GM18507 (cell line): ENCODE measurements at places on chromosomes 3 and 15.

DNA sequence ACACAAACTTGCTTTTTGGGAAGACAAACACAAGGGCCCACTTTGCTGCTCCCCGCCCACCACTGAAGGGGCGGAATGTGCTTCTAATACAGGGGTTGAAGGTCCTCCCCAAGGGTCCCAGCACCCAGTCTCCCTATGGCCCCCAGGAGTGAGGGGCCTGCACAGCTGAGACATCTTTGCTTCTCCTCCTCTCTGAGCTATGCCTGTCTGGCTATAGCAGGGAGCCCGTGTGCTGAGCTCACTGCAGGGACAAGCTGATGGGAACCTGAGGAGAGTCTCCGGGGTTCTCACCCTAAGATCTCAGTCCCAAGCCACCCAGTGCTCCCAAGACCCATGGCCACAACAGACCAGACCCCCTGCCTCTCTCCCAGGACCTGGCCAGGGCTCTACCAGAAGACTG lies 61.1 kb upstream of the ACAN start:
- DNase-seq: no peak

GRCh38 chr3:45524565-45524964 lies 70.0 kb upstream of the LIMD1 start:
- no peak for DNase-seq

DNA sequence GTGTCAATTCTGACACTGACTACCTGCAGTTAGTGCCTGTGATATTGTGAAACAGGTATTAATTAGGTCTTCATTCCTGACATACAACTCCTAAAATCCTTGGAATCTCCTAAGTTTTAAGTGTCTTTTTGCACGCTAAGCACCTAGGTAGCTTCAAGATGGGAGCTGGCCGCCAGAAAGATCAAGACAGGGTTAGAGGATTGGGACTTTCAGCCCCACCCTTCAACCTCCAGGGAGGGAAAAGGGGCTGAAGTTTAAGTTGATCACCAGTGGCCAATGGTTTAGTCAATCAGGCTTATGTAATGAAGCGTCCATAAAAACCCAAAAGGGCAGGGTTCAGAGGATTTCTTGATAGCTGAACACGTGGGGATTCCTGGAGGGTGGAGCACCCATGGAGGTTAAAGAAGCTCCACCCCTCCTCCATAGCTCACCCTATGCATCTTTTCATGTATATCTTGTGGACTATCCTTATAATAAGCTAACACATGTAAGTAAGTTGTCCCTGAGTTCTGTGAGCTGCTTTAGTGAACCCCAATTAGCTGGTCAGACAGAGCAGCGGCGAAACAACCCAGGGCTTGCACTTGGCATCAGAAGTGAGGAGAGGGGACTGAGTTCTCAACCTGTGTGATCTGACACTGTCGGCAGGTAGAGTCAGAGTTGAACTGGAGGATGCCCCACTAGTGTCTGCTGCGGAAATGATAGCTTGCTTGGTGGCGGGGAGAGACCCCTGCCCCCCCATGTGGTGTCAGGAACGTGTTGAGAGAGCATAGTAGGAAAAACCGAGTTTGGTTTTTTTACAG lies 12.8 kb upstream of the SRP14 start:
- DNase-seq: no peak

DNA sequence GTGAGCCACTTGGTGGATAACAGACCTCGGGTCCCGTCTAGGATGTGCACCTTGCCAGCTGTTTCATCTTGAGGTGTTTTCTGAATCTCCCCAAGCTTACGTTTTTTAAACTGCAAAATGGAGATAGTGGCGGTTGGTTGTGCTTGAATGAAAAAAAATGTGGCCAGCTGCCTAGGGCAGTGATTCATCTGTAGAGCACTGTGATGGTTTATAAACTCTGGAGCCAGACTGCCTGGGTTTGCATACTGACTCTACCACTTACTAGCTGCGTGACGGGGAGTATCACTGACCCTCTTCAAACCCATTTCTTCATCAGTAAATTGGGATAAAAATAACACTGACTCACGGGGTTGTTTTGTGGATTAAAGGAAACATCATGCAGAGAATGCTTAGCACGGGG lies 159.1 kb downstream of the CHL1 start:
- DNase-seq: no peak

DNA sequence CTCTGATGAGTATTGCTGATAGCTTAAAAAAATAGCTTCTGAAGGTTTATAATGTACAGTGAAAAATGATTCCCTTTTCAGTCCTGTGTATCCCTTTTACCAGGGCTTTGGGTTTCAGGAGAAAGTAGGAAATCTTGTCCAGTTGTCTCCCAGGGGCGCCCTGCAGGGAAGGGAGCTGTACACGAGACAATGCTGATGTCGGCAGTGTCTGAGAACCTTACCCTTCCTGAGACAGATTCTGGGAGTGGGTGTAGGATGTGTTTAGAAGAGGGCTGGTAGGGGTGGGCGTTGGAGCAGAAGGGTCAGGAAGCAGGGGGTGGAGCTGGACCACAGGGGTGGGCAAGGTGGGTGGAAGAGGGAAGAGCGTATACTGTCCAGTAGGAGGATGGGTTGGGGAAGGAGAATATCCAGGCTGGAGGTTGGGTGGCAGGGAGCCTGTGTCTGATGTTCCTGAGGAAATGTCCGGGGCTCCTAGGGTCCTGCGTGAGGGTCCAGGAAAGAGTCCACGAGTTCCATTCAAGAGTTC lies 5.6 kb downstream of the THPO start:
- DNase-seq: no peak

GRCh38 chr3:86890741-86891396 lies 100.1 kb downstream of the VGLL3 start:
- no peak for DNase-seq

DNA sequence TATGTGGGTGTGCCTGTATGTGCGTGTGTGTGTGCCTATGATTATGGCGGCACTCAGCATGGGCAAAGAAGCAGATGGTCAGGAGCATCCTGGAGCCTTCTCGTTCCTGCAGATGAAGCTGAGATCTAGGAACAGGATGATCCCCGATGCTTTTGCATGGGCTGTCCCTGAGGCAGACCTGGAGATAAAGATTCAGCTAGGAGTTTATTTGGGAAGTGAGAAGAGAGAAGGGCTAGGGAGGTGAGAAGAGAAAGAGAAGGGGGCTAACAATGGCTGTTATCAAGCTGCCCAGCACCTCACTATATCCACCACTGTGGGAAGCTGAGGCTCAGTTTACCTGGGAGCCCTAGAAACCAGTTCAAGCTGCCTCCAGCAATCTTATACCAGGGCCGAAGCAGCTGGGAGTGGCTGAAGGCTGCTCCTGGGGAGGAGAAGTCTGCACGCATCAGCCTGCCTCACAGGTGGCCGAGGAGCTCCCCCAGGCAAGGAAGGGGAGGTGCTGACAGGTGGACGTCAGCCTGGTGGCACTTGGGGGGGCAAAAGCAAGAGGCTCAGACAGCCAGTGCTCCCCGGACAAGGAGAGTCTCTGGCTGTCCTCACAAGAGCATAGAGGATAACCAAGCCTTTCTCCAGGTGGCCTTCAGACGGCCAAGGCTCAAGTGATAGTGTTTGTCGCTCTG lies 94.0 kb upstream of the IQSEC1 start:
- DNase-seq: no peak

DNA sequence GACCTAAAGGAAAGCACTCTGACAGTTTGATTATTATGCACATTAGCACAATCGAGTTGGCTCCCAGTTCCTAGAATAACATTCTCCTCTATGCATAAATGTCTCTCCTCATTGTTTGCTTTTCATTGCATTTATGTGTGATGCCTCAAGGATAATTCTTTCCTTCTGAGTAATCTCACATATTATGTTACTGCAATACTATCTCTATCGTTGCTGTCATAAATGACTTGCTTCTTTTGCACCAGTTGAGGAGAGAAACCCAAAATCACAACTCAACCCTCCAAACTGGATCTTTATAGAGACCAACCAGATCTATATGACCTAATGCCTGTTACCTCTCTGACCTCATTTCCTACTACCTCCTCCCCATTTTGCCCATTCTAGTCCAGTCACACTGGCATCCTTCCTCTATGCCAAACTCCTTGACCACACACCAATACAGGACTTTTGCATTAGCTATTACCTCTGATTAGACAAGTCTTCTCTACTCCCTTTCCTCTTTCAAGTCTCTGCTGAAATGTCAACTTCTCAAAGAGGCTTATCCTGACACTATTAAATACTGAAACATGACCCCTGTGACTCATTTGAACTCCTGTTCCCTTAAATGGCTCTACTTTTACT lies 1026.0 kb downstream of the TUSC7 start:
- no peak for DNase-seq

DNA sequence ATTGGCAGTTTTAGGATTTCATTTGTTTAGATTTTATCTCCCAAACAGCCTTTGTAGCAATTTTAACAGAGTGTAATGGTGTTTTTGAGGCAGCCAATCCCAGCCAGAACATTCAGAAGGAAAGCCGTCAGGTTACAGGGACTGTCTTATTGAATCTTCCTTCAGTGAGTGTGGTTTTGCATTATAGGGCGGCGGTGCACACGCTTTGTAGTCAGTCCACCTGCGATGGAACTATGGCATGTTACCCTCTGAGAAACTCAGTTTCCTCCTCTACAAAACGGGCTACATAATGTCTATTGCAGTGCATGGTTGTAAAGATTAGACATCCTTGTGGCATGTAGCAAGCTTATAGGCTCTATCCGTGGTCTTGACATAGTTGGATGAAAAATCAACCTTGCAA lies 1.0 kb downstream of the LRRC28 start:
- DNase-seq: no peak

DNA sequence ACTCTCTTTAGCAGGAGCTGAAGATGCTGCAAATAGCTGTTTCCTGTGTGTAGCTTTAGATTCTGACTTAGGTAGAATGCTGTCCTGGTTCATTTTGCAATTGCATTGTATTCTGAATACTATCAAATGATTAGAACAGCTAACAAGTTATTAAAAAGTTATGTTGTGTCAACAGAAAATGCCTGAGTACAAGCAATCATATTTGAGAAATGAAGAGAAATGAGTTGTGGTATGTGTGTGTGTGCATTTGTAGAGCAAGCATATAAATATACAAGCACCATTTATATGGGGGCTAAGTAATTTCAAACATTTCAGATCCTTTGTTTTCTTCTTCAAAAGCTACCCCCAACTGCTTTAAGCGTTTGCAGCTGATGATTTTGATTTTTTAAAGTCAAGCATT lies 7.8 kb downstream of the ZIC1 start:
- no peak for DNase-seq

DNA sequence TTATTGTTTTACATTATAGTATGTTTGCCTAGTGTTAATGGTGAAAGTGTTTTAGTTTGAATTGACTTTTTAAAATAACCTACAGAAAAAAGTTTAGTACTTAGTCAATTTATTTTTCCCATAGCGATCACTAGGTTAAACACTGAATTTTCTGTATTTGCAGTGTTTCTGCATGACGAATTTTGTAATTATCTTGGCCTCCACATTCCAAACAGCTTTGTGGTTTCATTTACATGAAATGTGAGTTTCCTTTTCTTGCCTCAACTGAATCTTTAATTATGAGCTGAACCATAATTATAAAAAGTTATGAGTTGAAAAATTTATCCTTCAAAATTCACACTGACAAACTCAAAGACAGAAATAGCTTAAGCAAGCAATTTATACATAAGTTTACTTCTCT lies 235.5 kb downstream of the CTNNB1 start:
- DNase-seq: no peak

- no peak for DNase-seq
Observed at GRCh38 chr3:65094723-65095122, 406.9 kb upstream of the ADAMTS9 start.

DNA sequence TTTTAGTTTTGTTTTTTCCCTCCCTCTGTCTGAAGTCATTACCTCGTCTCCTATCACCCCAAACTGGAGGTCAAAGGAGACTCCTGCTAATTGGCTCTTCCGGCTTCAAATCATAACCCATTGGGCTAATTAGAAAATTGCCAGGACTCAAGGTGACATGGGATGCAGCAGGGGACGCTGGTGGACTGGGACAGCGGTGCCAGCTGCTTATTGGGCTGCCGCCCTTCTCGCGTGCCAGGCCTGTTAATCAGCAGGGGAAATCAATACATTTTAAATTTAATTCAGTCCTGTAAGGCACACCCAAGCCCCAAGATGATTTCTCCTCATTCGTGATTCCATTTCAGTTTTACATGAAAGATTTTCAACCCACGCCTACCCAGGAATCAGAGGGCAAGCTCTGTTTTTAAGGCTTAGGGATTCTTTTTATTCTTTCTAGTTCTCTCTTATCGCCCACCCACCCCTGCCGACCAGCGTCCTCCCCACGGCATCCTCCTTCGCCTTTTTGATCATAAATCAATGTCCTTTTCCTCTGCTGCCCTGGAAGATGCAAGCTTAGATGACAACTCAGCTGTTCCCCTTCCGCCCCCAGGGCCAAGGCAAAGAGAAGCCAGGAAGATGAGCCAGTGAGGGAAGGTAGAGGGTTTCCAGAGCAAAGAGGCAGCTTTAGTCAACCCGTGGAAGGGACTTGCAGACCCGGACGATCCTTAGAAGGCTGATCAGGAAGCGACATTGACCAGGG lies 329.6 kb downstream of the UACA start:
- no peak for DNase-seq

DNA sequence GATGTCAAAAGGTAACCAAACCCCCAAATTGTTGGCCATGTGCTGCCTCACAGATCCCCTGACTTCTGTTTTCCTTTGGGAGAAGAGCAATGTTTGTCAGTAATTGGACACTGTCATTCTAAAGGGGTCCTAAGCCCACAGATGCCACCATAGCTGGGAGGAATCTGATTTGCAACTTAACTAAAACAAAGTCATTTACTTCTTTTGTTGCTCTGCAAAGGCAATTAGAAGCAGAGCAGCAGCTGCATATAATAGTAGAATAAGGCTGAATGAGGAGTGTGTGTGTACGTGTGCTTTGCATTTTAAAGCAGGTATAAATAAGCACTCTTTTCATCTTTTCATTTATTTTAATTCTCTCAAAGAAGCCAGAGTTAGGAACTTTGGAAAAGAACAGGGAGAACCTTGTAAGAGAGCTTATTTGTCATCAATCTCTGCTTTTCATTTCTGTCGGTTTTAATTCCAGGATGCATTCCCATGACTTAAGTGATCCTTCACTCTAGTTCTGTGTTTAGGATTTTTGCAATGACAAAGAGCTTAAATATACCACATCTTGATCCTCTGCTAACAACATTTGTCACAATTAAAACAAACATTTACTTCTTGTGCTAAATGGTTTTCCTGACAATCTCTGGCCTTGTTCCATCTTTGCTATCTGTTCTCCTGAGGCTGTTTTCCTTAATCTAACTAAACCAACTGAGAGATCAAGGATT lies 530.2 kb upstream of the CBLB start:
- DNase-seq: no peak
